ENCODE measurements at places on chromosomes 2 and 18.

GRCh38 chr2:140882671-140883620, 1247.9 kb downstream of the LRP1B start:
- DNase-seq: no peak

DNA sequence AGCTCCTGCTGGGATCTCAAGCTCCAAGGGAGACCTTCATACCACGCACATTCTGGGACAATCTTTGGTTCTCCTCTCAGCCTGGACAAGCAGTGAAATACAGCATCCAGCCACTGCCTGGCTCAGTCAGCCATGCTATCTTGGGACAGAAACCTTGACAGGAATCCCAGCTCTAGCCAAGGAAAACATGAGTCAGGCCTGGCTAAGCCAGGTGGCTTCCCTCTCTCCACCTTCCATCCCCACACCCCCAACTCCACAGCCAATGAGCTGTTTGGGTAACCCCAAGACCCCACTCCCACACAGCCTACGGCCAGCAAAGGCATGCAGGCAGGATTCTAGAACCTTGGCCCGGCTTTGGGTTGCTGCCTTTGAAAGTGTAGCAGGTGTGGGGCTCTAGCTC, 64.9 kb downstream of the MCFD2 start:
- DNase-seq: no peak

GRCh38 chr2:189249901-189250300, 70.3 kb upstream of the COL5A2 start:
- no peak for DNase-seq

DNA sequence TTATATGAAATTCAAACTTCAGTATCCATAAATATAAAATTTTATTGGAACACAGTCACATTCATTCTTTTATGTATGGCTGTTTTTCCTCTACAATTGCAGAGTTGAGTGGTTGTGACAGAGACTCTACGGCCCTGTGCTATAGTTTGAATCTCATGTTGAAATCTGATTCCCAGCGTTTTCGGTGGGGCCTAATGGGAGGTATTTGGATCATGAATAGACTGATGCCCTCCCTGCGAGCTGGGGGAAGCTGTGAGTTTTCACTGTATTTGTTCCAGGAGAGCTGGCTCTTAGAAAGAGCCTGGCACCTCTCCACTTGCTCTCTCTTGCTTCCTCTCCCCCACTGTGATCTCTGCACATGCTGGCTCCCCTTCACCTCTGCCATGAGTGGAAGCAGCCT, 1.7 kb downstream of the PFN4 start:
- DNase-seq: no peak

DNA sequence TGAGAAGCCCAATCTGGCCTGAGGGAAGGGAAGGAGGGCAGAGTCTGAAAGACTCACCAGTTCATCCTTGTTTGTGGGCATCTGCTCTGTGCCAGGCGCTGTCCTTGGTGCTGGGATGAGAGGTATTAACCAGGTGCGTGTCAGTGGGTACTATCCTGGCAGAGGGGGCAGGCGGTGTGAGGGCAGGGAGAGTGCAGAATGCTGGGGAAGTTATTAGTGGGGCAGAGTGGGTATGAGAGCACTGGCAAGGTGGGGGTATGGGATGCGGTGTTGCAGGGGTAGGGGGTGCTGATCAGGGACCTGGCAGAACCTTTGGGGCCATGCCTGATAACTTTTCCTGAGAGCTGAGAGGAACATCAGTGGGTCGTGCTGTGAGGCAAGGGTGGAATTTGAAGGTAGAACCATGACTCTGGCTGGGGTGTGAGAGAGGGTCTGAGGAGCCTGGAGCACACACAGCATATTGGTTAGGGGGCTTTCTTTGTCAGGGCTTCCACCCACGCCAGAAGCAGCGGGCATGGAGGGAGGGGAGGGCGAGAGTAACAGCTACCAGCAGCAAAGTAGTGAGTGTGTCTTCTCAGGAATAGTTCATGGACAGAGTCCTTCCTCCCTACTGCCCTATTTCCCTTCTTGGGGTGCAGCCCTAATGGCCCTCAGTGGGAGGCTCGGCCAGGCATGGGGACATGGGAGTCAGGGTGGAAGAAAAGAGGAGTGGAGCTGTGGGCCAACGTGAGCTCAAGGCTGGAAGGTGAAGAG, 290.7 kb downstream of the CYP26B1 start:
- no peak for DNase-seq

- DNase-seq: no peak
Measured at GRCh38 chr18:48885266-48885923, 65.4 kb downstream of the SMAD7 start.

- DNase-seq: no peak
Measured at GRCh38 chr2:60223859-60224258, 329.6 kb downstream of the BCL11A start.

DNA sequence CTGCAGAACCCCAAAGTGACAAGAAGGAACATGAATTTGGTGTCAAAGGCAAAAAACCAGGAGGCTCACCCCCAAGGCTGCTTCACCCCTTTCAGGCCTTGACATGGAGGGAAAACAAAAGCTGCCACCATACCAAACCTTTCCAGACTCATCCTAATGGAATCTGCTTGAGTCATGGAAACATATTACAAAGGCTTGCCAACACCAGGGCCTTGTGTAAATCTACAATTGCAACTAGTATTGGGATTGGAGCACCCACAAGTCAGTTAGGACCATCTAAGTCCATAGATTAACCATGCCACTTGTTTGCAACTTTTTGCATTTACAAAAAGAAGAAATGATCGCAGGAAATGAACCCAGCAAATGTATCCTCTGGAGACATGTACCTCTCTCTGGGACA, 297.6 kb downstream of the CDCA7 start:
- DNase-seq: no peak

- peak; percentile 59 for DNase-seq
Measured at GRCh38 chr2:233350708-233351107, 3.6 kb upstream of the DGKD start.

DNA sequence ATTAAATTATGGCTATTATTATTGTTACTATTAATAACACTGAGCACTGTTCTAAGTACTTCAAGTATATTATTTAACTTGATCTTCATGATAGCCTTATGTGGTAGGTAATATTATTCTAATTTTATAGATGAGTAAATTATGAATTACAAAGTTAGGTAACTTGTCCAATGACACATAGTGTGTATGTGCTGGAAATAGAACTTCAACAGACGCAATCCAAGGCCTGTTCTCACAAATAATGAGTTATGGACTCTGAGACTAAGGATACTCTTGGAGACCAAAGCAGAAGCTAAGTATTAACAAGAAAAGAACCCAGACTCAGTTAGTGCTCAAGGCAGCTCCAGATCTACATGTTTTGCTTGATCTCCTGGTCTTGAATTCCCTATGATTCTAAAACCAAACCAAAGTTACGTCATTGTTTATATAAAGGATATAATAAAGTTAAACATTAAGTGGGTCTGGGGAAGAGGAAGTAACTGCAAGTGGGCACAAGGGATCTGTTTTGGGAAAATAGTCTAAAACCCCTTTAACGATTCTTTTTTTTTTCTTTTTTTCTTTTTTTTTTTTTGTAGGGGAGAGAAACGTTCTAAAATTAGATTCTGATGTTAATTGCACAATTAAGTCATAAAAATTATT, 211.3 kb downstream of the ERBB4 start:
- DNase-seq: no peak

DNA sequence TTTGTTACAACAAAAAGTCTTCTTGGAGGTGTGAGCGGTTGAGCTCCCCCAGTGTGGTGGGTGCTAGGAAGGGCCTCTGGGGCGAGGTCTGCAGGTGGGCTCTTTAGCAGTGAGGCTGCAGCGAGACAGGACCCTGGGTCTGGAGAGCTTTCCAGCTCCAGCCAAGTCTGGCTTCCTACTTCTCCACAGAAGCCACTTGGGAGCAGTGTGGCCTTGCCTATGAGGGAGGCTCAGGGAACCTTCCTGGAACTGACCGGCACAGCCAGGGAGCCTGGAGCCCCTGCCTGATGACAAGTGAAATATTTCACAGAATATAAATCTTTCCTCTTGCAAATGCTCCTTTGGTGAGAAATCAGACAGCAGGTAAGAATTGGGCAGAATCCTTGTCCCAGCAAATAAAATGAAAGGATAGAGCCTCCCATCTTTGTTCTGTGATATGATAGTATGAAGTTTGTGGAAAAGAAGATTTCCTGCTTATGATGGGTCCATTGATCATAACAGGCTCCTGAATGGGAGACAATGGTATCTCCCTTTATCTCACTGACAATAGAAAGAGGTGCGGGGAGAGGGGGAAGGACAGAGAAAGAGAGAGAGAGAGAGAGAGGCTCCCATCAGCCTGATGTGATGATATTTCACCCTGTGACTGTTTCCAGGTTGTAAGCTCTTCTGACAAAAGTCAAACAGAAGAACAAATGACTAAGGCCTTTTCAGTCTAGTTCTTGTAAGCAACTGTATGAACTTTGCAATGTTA, 289.8 kb upstream of the SPRED2 start:
- DNase-seq: no peak

- DNase-seq: no peak
Measured at GRCh38 chr2:233672886-233673285, 1.2 kb downstream of the UGT1A9 start.

DNA sequence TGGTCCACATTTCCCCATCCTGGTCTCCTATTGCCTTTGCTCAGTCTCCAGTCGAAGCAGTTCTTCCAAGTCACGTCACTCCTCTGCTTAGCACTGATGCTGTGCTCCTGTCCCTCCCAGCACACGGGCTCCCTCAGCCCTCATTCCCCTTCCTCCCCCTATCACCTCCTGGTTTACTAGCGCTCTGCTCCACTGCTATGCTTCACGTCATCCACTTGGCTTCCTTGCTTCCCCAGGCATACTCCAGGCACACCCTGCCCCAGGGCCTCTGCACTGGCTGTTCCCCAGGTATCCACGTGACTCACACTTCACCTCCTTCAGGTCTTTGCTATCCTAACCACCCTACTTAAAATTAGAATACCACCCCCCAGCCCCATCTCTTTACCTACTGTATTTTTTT, 269.3 kb downstream of the GLI2 start:
- no peak for DNase-seq

- no peak for DNase-seq
Measured at GRCh38 chr2:100733391-100734187, 86.3 kb upstream of the NPAS2 start.

DNA sequence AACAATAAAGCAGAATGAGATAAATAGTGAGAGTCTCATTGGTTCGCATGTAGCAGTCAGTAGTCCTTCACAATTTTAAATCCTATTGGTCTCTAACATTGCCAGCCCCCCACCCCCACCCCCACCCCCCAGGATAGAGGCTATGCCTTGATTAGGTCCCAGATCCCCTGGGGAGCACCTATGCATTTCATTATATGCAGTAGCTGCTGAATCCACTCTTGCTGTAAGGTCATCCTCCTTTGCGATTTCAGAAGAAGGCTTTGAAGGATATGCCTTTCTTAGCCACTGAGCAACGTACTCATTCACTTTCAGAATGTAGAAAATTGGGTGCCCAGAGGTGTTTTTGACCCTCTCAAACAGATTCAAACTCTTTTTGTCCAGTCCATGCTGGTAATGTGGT, 382.8 kb upstream of the GALNT5 start:
- no peak for DNase-seq

- no peak for DNase-seq
Measured at GRCh38 chr2:120995152-120995551, 259.5 kb downstream of the GLI2 start.

DNA sequence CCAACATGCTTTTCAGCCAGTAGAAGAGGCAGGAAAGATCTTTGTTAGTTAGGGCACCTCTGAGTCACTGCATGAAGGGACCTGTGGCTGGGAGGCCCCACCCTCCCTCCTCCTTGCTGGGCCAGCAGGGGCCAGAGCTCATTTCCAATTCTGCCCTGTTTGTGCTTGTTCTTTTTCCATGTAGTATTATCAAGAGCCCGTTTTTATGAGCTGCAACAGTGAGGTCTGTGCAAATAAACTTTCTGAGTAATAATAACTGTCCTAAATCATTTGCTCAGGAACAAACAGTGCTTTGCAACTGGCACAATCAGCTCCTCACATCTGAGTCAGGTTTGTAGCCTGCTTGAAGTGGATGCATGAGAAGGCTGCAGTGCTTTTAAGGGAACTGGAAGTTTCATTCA, 128.0 kb downstream of the ARL4C start:
- peak; percentile 61 for DNase-seq

GRCh38 chr2:222577341-222577740, 78.6 kb downstream of the FARSB start:
- no peak for DNase-seq

DNA sequence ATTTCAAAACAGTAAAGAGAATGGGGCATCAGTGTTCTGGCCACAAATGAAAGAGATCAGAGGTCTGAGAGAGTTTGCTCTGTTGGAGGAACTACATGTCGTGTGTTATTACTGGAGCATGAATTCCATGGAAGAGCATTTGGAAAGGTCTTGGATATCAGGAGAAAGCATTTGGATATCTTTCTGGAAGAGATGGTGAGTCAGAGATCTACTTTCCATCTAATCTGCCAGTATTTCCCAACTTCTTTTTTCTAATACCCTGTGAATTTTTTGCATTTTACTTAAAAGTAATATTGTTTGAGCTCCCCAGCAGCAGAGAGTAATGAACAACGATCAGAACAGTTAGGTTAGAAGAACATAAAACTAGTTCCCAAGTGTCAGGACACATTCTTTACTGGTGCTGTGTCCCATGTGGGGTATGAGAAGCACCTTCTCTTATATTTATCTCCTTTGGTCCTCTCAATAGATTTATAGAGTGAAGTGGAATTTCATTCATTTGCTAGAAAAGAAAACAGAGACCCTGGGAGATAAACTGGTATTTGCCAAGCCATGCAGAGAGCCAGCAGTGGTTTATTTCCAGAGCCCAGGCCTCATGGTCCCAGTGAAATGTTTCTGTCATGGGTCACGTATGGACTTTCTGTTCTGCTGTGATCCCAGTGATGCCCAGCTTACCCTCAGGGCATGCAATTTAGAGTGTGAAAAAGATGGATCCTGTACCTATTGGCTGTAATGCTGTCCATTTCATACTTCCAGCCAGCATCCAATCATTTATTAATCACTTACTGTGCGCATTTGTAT, 130.8 kb upstream of the NT5C1B start:
- no peak for DNase-seq

DNA sequence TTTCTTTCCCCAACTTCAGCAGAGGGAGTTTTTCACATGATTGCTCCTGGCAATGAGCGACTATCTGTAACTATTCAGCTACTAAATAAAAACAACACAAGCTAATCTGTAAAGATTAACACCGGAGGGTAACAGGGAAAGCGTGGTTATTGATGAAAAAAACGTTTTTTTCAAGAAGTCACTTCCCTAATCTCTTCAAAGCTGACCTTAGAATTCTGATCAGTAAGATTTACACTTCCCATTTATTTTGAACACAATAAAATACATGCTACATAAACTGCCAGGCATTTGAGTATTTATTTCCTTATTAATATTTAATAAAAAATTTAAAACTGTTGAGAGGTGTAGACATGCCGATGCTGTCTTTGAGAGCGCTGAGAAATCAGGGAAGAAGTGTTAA, 207.4 kb upstream of the HDAC4 start:
- no peak for DNase-seq

GRCh38 chr2:138720035-138720838, 60.0 kb downstream of the NXPH2 start:
- no peak for DNase-seq

DNA sequence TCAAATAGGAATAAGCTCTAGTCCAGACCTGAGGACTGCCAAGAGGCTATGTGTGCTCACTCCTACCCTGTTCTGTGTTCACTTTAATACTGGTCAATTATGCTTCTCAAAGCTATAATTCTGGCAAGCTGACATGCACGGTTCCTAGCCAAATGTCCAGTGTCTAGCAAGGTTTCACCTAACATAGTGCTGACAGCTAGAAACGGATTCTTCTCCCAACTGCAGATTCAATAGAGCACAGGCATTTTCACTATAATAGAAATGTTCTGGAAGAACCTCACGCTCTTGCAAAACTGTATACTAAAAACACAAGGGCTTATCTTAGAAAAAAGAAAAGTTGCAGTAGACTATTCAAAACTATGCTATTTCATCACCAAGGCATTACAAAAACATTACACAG, 45.1 kb downstream of the HDAC4 start:
- no peak for DNase-seq

Measured in activated CD4-positive, alpha-beta T cell treated with anti-CD3 and anti-CD28 coated beads, Interleukin-10, Interleukin-2, amounts not matched to agents 100 ng/mL and 50 ng/mL, durations not matched to agents 16 hours and 8 hours (primary cell).